ENCODE measurements at places on chromosomes 12 and 14. TPM values are rescaled to one million over a fixed set of nuclear protein-coding genes. Genes with fewer than 3 reads are reported as not detected.

Gene SENP1
- 16.6 TPM for polyA plus RNA-seq

Gene DEPDC4
- polyA plus RNA-seq: 1.7 TPM

DNA sequence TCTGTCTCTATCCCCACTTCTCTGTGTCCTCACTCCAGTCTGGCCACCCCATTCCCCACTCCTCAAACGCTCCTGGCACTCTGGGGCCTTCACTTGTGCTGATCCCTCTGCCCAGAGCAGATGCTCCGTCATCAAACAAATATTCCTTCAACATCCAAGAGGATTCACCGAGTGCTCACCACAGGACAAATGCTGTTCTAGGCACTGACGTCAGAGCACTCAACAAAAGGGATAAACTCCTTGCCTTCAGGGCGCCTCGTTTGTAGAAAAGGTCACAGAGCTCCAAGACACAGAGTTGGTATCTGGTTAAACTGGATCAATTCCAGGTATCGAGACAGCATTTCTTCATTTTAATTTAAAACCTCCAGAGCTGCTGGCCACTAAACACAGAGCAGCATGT is 35.3 kb downstream of the PSMC1 start:
- no peak for DNase-seq

DNA sequence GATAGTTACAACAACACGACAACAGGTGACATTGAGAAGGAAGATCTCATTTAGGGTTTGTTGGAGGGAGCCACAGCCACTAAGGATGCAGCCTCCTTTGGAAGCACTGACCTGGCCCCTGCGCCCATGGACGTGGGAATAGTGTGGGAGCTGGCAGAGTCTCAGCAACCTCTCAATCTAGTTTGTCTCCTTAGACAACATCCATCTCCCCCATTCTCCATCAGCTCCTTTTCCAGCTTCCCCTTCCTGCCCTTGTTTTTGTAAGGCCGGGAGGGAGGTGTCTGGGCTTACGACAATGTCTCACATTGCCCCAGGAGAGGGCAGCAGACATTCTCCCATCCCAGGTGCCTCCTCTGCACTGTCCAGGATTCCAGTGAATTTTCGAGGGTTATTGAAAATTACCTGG is 170.2 kb upstream of the PZP start:
- DNase-seq: no peak

DNA sequence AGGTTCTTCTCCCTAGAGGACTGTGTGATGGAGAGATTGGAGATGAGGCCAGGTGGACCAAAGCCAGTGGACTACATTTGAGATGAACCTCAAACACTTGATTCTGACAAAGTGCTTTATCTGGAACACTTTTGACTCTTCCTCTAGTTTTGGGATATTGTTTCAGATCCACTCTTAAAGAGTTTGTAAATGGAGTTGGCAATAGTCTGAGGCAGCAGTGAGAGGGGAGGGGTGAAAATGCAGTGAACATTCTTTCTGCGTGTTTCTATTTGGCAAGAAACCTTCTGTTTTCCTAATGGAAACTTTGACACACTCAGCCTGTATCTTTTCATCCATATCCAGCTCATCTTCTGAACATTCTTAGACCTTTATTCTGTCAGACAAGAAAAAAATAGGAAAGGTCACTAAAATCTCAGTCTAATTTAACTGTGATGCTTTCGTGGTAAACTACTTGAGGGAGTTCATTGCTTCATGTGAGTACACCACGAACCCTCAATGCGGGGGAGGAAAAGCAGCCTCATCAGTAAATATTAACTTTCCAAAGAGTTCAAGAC is 57.4 kb upstream of the KCNJ8 start:
- DNase-seq: peak; percentile 86

Gene SERPINA9
- polyA plus RNA-seq: not detected

Gene RERG
- 4.4 TPM for polyA plus RNA-seq

Gene ATG101
- 24.1 TPM for polyA plus RNA-seq

Gene RNFT2
- 1.1 TPM for polyA plus RNA-seq

- no peak for DNase-seq
These were observed 80.2 kb downstream of the NUAK1 start for GRCh38 chr12:106058256-106059182.

- DNase-seq: no peak
These were observed 174.2 kb upstream of the PDE3A start for GRCh38 chr12:20194171-20194570.

GRCh38 chr14:94754391-94754942 is 15.4 kb downstream of the GSC start:
- DNase-seq: no peak

- no peak for DNase-seq
These were observed 78.8 kb downstream of the ETV6 start for GRCh38 chr12:11728154-11728755.

Gene CD163
- 18.2 TPM for polyA plus RNA-seq

Gene KLRC1
- polyA plus RNA-seq: 0.21 TPM

DNA sequence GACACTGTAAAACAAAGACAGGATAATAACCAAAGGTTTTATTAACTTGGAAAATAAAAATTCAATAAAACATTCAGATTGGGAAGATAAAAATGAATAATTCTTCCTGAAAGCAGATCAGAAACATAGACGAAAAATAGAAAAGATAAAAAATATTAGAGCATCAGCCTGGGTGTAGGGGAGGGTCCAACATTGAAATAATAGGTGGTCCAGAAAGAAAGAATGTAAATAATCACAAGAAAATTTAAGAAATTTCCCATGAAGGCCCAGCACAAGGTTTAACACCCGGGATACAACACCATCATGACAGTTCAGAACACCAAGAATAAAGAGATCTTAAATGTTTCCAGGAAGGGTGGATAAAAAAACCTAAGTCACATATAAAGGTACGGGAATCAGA is 31.1 kb upstream of the DICER1 start:
- no peak for DNase-seq

- peak; percentile 20 for DNase-seq
These were observed 435.0 kb downstream of the GXYLT1 start for GRCh38 chr12:41709463-41710285.

DNA sequence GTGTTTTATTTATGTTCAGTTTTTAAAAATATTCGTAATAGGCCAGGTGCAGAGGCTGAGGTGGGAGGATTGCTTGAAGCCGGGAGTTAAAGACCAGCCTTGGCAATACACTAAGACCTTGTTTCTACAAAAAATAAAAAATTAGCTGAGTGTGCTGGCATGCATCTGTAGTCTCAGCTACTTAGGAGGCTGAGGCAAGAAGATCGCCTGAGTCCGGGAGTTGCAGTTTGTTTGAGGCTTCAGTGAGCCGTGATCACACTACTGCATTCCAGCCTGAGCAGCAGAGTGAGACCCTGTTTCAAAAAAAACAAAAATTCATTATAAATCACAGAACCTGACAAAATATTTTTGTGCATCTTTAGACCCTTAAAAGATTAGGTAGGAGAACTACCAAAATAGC is 240.1 kb upstream of the ARHGAP5 start:
- DNase-seq: no peak

GRCh38 chr14:64563696-64564095 is 13.9 kb downstream of the PPP1R36 start:
- DNase-seq: no peak

Gene ADCY6
- polyA plus RNA-seq: 35.5 TPM

GRCh38 chr12:107436376-107436775 is 249.2 kb upstream of the PWP1 start:
- no peak for DNase-seq

DNA sequence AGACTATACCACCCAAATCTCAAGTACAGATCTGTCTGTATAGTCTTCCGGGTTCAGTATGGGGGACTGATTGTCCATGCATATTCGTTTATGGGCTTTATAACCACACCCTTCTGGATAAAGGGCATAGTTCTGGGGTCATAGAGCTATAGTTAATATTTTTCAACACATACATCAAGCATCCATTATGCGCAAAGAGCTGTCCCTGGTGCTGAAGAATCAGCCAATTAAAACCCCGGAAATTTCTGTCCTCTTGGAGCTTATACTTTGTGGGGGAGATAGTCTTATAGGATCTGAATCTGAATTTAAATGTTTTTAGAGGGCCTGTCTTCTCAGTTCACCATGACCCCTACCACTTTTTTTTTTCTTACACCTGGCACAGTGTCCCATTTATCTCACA is 256.7 kb downstream of the SUDS3 start:
- no peak for DNase-seq

DNA sequence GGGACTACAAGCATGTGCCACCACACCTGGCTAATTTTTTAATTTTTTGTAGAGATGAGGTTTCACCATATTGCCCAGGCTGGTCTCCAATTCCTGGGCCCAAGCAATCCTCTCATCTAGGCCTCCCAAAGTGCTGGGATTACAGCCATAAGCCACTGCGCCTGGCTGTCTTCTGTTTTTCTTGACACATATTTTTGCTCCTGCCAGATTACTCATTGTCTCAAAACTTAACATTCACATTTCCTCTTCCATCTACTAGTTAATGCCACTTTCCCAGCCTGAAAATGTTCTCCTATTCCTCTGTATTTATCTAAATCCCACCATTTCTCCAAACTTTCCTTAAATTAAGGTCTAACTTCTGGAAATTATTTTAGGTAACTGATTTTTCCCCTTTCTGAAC is 36.2 kb upstream of the KCNH3 start:
- DNase-seq: no peak

Gene KRT6A
- polyA plus RNA-seq: not detected

- DNase-seq: no peak
These were observed 544.5 kb upstream of the ATP2B1 start for GRCh38 chr12:90253136-90253535.

Gene LUM
- 948 TPM for polyA plus RNA-seq

Gene KERA
- polyA plus RNA-seq: 26.5 TPM

- DNase-seq: no peak
These were observed 26.5 kb downstream of the ZBTB42 start for GRCh38 chr14:104827177-104828055.

DNA sequence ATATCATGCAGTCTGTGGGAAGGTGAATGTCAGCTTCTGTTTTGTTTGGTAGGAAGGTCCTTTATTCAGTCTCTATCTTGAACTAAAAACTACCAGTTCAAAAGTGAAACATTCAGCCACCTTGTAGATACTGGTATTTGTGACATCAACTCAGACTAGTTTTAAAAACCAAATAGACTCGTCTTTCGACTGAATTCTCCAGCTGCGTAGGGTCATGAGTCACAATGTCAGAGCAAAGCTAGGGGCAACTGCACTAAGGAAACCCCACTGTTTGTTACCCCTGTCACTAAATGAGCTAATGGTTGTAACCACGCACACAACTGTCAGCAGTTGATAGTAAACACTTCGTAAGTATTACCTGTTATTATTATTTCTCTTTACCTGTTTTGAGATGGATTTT is 144.6 kb downstream of the PRIMA1 start:
- DNase-seq: no peak

Gene ASPG
- polyA plus RNA-seq: 0.56 TPM

DNA sequence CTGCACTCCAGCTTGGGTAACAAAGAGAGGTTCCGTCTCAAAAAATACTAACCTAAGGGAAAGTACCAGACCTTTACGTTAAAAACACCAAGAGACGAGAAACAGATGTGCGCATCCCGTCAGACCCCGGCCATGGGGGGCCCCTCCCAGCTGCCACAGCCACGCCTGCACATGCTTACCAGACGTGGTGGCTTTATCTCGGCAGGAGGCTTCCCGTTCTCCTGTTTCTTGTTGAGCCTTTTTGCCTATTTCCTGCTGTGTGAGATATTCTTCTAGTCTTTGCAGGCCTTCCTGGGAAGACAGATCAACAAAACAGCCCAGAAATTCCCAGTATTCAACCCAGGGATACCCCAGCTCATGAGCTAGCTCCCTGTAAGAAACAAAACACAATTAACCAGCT is 23.6 kb downstream of the PGAM5 start:
- DNase-seq: no peak

DNA sequence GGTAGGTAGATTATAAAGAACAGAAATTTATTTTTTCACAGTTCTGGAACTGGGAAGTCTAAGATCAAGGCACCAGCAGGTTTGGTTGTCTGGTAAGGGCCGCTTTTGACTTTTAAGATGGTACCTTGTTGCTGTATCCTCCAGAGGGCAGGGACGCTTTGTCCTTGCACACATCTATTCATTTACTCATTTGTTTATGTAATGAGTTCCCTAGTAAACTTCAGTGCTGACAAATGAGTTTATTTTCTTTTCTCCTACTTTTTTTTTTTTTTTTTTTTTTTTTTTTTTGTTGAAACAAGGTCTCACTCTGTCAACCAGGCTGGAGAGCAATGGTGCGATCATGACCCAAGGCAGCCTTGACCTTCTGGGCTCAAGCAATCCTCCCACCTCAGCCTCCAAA is 195.7 kb downstream of the FBXL14 start:
- DNase-seq: no peak

Gene CCNB1IP1
- polyA plus RNA-seq: 82.6 TPM

GRCh38 chr14:28773861-28774691 is 7.5 kb downstream of the FOXG1 start:
- no peak for DNase-seq

DNA sequence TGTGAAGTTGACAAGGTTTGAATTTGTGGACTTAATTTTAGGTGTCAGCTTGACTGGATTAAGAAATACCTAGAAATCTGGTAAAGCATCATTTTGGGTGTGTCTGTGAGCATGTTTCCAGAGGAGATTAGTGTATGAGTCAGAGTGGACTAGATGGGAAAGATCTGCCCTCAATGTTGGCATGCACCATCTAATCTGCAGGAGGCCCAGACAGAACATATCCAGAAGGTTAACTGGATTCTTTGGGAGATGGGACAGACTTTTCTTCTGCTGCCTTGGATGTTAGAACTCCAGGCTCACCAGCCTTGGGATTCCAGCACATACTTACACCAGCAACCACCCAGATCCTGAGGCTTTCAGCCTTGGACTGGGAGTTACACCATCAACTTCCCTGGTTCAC is 14.1 kb downstream of the SGPP1 start:
- no peak for DNase-seq

- DNase-seq: no peak
These were observed 674.1 kb upstream of the ATXN7L3B start for GRCh38 chr12:73863546-73863945.

Gene TMEM119
- polyA plus RNA-seq: 25.5 TPM

DNA sequence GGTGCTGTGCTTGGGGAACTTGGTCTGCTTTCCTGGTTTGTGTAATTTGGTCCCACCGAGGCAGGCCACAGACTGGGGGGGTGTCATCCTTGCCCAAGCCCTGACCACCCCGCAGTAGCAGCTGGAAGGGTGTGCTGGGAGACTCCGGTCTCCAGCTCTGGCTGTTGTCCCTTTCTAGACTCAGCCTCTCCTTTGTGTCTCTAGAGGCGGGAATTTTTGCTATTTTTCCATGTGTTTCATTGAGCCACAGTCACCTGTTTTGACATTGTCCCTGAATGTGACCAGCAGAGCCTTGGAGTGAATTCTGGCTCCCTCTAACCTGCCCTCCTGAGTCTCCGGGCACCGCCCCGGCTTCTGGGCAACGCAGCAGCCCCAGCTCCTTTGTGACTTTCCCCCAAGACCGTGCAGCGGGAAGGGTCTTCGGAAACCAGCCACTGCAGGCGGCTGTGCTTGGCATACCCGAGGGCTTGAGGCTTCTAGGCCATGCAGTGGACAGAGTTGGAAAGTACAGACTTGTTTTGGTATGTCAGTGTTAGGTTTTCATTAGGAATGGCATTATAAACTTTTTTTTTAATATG is 98.6 kb downstream of the TNFAIP2 start:
- DNase-seq: no peak

Gene RNU4-1
- not detected for polyA plus RNA-seq

Gene OR6C2
- not detected for polyA plus RNA-seq

Gene TAS2R20
- 2.5 TPM for polyA plus RNA-seq

All from muscle of arm (tissue), 14 donors.